ENCODE measurements at places on chromosomes 12 and 14.
A peak's percentile ranks its signal among the peaks of the same experiment; 100 is the strongest.

- DNase-seq = no peak
Measured at GRCh38 chr12:76921100-76921471, 42.3 kb upstream of the CSRP2 start.

- no peak for DNase-seq
Measured at GRCh38 chr12:674272-674781, 11.1 kb upstream of the NINJ2 start.

DNA sequence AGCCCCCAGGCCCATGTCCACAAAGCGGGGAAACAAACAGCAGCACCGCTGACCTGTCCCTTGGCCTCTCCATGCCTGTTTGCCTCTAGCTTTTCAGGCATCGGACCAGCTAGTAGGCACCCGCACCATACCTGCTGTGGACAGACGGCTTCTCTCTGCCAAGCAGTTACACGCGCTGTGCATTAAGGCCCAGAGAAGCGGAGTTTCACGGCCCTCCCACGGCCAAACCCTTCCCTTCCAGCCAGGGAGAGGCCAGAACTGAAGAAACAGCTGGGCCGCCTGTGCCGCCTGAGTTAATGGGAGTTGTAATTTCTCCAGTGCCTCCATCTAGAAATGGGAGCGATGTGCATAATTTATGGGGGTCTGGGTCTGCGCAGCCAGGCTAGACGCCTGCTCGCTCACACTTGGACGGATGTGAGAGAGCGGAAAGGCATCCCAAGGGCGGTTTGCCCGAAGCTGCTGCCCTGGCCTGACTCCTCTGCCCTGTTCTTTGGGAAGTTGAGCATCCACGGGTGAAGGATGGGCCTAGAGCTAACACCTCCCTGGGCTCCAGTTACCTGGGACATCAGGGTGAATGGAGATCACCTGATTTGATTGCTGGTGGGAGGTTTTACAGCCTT lies 89.7 kb upstream of the BCL11B start:
- peak; percentile 53 for DNase-seq

DNA sequence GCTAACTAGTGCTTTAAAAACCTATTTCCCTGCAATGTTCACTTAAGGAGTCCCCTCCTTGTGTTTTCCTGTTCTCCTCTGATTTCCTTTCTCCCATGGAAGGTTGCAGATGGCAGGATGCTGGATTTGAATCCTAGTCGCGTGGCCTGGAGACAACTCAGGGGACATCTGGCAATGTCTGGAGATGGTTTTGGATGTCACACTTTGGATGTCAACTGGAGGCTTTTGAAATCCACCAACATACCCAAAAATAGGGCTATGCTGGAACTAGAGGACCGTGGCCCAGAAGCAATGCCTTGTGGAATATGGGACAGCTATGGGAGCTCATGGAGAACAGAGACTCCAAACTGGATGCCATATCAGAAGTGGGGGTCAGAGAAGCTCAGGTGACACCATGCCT lies 95.8 kb upstream of the NOS1 start:
- DNase-seq = no peak

DNA sequence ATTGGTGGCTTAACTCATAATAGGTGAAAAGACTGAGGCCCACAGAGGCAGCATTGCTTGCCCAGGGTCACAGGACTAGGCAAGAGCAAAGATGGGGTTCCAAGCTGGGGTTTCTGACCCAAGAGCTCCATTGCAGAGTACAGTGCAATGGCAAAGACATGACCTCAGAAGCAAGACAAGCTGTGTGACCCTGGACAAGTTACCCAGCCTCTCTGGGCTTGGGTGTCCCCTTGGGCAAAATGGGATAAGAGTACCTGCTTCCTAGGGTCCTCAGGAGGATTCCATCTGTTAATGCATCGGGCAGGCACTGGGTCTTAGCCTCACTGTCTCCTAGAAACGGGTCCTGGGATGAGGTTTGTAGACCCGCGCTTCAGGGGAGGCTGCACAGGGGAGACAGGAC lies 111.6 kb upstream of the NCOR2 start:
- no peak for DNase-seq

DNA sequence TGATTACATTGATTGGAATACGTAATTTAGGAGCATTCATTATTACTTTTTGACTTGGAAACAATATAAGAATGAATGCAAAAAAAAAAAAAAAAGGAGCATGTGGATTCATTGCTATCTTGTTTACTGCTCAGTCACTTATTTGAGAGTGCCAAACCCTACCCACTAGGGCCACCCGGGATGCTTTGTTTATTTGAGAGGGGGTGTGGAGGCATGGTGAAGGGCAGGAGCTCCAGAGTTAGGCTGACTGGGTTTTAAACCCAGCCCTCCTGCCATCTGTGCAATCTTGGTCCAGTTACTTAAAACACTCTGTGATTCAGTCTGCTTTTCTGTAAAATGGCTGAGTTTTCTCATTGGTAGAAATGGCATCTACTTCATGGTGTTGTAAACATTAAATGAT lies 195.2 kb downstream of the RAD51B start:
- DNase-seq = no peak

GRCh38 chr14:84610086-84610485 lies 919.9 kb upstream of the FLRT2 start:
- DNase-seq = no peak

- no peak for DNase-seq
Measured at GRCh38 chr12:88522961-88523360, 57.3 kb downstream of the KITLG start.

- no peak for DNase-seq
Measured at GRCh38 chr14:75879031-75879430, 102.8 kb downstream of the TGFB3 start.

DNA sequence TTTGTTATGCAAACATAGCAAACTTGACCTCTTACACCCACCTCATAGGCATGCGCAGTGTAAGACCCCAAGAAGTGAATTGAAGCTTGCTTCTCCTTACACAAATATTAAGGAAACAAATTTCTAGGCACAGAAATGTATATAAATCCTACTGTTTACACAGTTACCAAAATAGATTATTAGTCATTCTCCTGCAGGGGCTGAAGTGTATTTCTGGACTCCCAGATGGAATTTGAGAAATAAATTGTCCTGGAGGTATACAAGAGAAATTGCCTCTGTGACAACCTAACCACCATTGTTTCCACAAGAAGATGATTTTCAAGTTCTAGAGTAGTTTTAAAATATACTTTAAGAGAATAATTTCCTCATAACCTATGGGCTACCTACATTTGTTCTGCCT lies 656.0 kb upstream of the MDGA2 start:
- DNase-seq = no peak

GRCh38 chr12:67651132-67651695 lies 2.7 kb downstream of the DYRK2 start:
- no peak for DNase-seq

DNA sequence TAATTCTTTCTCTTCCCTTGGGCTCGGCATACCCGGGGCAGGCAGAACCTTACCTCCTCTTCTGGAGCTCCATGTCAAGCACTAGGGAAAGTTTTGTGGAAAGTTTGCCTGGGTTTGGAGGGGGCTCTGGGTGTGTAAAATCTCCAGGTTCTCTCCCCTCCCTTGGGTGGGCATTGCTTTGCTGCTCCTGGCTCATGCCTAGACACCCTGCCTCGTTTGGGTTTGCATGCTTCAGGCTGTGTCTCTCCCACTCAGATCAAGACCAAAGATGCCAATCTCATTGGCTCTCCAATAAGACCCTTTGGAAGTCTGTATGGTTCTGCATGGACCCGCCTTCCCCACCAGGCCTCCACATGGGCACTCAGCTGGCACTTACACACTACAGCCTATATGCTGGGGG lies 6.2 kb upstream of the KRT2 start:
- DNase-seq = no peak

DNA sequence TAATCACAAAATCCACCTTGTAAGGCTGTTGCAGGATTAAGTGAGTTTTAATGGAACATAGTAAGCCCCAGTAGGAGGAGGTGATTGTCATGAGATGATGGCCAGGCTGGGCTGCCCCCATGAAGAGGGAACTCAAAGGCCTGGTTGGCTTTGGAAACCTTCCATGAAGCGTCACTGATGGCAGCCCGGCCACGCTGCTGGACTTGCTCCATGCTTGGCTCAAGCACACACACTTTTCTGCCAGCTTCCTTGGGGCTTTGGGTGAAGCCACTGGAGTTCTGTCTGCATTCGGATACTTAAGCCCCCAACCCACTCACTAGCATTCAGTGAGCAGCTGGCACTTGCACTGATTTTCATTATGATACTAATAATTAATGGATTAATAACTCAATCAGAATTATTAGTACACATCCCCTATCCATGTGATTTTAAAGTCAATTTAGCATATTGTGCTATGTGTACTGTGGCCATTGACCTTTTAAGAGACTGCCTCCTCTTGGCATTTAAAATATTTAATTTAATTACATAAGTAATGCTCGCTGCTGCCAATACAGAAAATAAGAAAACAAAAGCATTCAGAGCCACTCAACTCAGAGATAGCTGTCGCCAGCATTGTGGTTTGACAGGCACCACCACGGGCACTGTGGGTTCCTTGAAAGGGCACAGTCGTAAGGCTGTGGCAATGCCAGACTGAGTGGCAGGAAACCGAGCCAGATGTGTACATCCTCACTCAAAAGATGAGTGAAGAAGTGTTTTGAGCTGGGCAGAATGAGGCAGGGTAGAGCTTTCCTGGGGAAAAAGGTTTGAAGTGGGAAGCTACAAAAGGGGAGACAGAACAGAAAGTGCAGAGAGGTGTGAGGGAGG lies 15.9 kb downstream of the KRT85 start:
- no peak for DNase-seq

DNA sequence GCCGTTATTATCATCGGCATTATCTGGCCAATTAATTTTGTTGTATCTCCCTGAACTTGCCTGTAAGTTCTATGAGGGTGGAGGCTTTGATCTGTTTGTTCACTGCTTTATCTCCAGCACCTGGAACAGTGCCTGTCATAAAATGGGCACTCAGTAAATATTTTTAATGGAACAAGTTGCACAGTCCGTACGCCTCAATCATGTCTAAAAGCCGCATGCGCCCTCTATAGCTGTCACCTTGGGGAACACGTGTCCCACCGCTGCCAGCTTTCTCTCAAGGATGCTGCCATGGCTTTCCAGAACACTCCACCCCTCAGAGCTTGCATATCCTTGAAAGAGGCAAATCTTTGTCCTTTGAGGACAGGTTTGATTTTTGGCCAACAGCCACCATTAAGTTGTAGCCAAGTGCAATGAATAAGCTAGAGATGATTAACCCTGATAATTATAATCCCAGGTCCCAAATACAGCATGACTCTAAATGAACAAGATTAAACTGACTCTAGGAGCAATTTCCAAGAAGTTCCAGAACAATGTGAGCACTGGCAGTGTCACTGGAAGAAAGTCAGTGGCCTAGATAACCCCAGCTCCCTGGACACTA lies 55.1 kb downstream of the ERH start:
- DNase-seq = no peak
